HT-29 (cell line): ENCODE measurements at places on chromosomes 4 and X. TPM values are rescaled to one million over a fixed set of nuclear protein-coding genes. Genes with fewer than 3 reads are reported as not detected.

Gene OPRPN
- total RNA-seq: not detected in 2 replicates

Gene SLC26A1
- 5.8 and 6.2 TPM in 2 replicates for total RNA-seq

Gene BEND2
- not detected in 2 replicates for total RNA-seq

DNA sequence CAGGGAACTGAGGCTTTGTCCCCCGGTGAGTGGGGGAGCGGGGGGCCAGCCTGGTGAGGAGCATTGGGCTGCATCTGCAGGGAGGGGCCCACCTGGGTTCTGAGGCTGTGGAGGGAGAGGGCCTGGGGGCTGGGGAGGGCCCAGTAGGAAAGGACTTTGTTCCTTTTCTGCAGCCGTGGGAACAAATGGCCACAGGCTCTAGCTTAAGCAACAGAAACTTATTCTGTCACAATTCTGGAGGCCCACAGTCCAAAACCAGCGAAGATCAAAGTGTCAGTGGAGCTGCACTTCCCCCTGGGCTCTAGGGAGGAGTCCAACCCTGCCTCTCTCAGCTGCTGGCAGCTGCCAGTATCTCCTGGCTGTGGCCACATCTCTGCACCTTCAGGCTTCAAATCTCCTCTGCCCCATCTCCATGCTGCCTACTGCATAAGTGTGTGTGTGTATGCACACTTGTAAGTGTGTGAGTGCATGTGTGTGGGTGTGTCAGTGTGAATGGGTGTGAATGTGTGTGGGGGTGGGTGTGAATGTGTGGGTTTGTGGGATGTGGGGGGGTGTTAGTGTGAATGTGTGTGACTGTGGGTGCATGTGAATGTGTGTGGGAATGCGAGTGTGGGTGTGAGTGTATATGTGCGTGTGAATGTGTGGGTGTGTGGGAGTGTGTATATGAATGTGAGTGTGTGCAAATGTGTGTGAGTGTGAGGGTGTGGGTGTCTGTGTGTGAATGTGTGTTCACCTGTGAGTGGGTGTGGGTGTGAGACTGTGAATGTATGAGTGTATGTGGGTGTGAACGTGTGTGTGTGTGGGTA is 204.5 kb upstream of the PSAPL1 start:
- no peak for DNase-seq

DNA sequence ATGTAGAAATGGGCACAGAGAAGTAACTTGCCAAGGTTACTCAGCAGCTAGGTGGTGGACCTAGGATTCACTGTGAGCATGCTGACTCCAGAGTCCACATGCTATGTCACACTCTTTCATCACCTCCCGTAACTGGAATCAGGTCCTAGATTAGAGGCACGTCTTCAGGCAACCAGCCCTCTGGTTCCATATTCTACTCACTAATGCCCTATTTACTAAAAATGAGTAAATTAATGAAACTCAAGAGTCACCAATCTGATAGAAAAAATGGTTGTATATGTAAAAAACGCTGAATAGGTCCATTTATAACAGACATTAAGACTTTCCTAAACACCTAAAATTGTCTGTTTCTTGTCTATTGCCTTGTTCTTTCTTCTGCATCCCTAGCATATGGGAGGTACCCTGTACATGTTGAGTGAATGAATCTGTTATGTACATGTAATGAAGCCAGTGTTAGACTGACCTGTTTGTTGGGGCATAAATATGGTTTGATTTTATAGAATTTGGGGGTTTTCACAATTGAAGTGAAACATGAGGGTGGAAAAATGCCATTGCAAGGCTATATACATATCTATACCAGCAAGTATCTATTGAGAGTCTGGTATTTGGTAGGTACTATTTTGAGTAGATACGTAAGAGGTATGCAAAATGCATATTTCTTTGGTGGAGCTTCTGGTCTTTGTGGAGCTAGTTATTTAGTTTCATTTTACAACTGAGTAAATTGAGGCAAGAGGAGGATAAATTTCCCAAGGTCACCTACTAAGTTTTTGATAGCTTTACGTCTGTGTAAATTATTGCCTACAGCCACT is 7.5 kb upstream of the RUFY3 start:
- no peak for DNase-seq

- DNase-seq: no peak
Observed at GRCh38 chr4:96016634-96017299, 176.9 kb downstream of the PDHA2 start.

GRCh38 chr4:25104591-25104990 is 55.7 kb downstream of the SEPSECS start:
- DNase-seq: no peak

DNA sequence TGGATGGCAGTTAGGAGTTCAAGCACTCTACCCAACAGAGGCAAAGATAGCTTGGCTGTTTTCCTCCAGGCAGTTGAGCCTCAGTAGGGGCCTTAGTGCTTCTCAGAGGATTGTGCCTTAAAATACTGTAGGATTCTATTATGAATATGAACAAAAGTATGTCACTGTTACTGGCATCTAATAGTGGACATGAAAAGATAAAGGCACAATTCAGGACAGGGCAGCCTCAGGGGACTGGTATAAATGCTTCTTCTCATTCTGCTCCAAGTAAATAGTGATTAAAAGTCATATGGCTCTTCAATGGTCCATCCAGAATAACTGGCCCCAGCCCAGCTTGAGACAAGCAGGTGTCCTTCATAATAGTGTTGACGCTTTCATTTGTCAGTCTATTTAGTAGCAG is 17.7 kb downstream of the COL4A6 start:
- no peak for DNase-seq

- DNase-seq: no peak
Observed at GRCh38 chrX:67654301-67654700, 110.5 kb downstream of the AR start.
